ENCODE measurements at places on chromosomes 4 and X.

- peak; percentile 98 for DNase-seq
Observed at GRCh38 chrX:1391707-1392375, at the start of gene SLC25A6. Gene SLC25A6, minus strand, starts transcription at chrX:1392113. Its CDS starts 104 bp downstream, at chrX:1392009.

GRCh38 chr4:184466634-184467033 is 7.7 kb downstream of the IRF2 start:
- DNase-seq = no peak

DNA sequence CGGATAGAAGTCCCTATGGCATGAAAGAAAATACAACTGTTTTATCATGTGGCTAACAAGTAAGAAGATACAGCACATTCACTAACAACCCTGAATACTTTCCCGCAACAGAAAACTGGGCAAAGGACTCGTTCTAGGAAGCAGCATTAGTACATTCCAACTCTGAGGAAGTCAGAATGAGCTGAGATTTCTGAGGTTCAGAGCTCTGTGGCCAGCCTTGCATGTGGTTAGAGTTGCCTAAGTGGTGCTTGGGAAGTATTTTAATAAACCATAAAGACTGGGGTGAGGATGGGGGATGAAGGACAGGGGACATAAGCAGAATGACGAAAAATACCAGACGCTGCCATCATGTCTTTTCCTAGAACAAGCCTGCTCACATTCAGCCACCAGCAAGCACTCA is 82.2 kb downstream of the EFHC2 start:
- no peak for DNase-seq

DNA sequence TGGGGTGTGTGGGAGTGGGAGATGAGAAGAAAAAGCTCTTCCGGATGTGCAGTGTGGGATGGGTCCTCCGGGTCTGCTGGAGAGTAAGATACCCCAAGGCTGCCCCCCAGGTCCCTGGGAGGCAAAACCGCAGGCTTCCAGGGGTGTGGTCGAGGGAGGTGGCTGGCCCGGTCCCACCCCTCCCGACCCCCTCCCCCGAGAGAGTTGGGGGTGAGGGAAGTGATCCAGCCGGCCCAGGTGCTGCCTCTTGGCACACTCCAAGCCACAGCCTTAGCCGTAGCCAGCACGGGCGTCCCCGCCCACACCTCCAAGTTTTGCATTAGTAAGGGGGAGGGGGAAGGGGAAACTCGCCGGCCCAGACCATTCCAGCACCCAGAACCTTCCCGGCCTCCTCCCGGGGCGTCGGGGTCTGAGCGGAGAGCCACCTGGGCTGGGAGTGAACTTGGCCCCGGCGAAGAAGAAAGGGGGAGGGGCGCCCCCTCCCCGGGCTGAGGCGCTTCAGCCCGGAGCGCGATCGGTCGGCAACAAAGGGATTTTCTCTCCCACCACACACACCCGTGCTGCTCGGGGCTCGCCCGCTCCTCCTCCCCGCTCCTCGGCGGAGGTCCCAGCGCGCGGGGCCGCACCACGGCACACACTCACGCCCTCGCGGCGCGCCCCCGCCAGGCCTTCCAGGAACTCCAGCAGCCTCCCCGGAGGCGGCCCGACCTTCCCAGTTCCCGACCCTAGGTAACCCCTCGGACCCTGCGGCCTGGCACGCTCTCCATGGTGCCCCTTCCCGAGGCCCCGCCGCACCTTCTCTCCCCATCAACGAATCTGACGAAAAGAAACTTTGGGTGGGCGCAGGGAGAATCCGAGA is 14.4 kb downstream of the BCOR start:
- DNase-seq = no peak

GRCh38 chr4:55791666-55792065 is 27.9 kb upstream of the EXOC1L start:
- no peak for DNase-seq

DNA sequence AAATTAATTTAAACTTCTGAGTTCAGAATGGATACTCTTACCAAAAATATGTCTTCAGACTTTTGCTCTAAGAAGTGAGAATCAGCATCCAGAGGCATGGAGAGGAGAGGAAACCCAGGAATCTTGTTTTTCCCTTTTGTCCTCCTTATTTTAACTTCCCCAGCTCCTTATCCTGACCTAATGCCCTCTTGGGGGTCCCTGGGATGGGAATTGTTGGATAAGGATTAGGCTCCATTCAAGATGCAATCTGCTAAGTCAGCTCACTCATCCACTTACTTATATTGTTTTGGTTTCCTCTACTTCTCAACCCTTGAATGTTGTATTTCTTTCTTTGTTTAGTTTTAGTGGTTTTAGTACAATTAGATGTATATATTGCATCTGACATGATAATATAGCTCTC is 208.4 kb upstream of the PCDH7 start:
- DNase-seq = no peak

GRCh38 chr4:123363729-123364128 is 32.9 kb upstream of the SPRY1 start:
- DNase-seq = no peak

GRCh38 chr4:185283723-185284122 is 74.3 kb downstream of the SNX25 start:
- no peak for DNase-seq

GRCh38 chr4:76787898-76788297 is 110.0 kb downstream of the SOWAHB start:
- no peak for DNase-seq

GRCh38 chr4:107423677-107424405 is 296.2 kb downstream of the PAPSS1 start:
- DNase-seq = no peak

- no peak for DNase-seq
Observed at GRCh38 chr4:64166365-64166764, 242.9 kb downstream of the TECRL start.

DNA sequence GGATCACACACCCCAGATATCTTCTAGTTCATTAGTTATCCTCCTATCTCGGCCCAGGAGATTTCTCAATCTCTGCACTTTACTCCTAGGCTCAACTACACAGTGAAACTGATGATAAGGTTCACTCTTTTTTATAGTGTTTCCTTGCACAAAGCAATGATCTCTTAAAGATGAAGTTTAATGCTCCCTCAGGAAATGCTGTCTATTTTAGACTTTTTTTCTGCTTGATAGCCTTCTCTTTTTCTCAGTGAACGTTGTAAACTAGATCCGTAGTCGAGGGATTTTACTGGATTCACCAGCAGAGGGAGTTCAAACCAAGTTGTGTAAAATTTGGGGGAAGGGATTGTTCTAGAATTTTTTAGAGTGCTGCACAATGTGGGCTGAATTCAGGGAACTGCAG is 269.6 kb downstream of the GBA3 start:
- DNase-seq = no peak

- no peak for DNase-seq
Observed at GRCh38 chrX:101078716-101079598, at the start of gene TMEM35A. Gene TMEM35A, plus strand, starts transcription at chrX:101078879. Its CDS starts 124 bp downstream, at chrX:101079003.

DNA sequence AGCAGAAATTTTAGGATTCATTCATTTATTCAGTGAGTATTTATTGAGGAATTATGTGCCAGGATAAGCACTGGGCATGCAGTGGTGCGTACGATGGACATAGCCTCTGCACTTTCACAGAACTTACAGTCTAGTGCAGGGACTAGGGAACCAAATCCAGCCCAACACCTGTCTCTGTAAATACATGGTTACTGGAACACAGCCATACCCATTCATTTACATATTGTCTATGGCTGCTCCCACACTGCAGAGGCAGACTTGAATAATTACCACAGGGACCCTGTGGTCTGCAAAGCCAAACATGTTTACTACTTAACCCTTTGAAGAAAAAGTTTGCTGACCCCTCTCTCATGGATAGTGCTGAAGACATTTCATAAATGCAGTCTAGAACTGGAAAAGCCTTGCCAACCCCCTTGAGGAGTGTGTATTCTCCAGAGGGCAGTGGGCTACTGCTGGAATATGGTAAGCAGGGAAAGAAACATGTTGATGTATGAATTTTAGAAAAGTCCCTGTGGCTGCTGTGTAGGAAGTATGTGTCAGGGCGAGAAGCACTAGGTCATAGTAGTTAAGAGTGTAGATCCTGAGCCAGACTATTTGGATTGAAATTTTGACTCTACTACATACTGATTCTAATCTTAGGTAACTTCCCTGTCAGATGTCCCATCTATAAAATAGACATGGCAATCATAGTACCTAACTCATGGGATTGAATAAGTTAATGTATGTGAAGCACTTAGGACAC is 75.5 kb downstream of the GALNT7 start:
- DNase-seq = no peak

DNA sequence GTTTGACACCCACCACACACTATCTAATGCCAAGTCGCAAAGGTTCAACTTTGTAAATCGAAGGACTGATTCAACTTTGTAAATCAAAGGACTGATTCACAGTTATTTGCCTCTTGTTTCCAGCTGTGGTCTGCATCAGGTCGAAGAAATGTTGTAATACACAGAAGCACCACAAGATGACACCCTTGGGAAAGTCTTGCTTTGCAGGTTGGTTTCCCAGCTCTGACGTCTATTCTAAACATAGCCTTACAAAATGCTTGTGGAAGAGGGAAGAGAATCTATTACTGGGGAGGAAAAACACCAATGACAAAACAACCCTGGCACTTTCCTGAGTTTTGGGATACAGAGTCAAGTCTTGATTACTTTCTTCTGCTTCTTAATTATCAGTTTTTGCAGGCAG is 35.3 kb downstream of the SUPT20HL1 start:
- peak; percentile 2 for DNase-seq

GRCh38 chrX:39907964-39908661 is 189.6 kb downstream of the BCOR start:
- no peak for DNase-seq

- DNase-seq = no peak
Observed at GRCh38 chrX:15854080-15854655, 445 bp downstream of the AP1S2 start.

DNA sequence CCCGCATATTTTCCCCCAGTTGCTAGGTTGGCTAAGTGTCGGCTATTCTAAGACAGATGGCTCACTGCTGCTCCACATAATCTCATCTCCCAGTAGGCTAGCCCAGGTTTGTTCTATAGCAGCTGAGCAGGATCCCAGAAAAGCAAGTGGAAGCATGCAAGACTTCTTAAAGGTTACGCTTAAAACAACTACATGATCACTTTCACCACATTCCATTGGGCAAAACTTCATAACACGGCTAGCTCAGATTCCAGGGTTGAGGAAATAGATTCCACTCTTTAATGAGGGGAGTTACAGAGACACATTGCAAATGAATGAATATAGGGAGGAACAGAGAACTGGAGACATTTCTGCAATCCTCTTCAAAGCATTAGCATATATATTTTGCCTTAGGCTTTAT is 12.9 kb upstream of the RAB33B start:
- no peak for DNase-seq

DNA sequence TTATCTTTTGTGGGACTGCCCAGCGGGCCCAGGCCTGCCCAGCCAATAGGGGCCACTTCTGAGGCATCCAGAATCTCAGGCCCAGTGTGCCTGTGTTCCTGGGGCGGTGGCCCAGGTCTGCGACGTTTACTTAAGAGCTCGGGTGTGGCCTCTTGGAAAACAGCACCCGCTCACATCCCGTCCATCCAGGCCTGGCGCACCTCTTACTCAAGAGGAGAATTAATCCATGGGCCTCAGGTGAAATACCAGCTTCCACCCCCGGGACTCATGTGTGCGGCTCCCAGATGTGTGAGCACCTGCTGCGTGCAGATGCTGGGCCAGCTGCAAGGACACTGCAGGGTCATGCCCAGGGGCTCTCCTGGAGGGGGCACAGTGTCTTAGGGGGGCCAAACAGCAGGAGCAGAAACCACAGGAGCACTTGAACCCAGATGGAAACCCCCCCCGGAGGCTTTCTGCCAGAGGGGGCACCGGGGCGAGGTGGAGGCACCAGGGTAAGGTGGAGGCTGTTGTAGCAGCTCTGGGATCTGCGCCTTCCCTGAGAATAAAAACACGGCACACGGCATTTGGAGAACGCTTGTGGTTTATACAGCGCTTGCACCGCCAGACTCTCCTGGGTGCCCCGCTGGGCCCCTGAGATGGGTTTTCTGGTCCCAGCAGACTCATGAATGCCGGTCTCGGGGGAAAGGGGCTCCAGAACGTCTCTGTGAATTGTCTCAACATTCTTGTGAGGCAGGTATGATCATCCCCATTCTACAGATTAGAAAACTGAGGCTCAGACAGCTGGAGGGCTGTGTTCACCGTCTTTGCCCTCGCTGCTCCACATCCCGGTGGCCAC is 2.8 kb downstream of the PSAPL1 start:
- DNase-seq = no peak

DNA sequence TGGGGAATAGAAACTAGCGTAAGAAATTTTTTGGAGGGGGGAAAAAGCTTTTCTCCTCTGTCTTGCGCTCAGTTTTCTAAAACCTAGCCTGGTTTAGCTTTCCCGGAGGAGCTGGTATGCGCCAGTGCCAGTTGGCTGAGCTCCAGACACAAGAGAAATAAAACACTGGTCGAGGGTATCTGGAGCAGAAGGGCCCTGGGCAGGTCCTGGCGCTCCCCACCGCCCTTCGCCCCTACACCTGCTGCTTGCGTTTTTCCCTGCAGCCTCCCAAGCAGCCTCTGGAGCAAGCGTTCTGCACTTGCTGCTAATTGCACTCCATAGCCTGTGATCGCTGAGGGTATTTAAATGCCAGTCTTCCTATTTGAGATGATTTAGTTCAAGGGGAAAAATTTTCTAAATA is 816 bp downstream of the EREG start:
- no peak for DNase-seq

GRCh38 chrX:119669424-119670037 is 23.4 kb downstream of the SEPTIN6 start:
- no peak for DNase-seq

DNA sequence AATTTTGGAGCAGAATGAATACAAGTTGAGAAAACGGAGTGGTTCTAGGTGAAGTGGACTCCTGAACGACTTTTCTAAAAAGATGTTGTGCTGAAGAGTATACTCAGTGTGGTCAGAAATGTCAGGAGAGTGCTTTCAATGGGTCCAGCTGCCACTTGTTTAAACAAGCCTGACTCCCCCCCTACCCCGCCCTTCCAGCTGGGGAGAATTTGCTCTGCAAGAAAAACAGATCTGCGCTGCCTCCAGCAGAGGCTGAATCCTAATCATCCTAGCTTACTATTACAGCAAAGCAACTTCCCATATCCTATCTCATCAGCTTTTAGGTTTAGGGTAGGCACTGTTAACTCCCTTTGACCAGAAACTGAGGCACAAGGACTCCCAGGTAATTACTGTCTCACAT is 1.9 kb downstream of the MAP3K15 start:
- no peak for DNase-seq

Measured in activated T-helper 1 cell treated with anti-CD3 and anti-CD28 coated beads, Interleukin-2, amount 50 U/mL, for 16 hours (primary cell).